ENCODE measurements at places on chromosomes 7 and 10.

- no peak for DNase-seq
Observed at GRCh38 chr10:22821501-22821900, 106.4 kb upstream of the ARMC3 start.

DNA sequence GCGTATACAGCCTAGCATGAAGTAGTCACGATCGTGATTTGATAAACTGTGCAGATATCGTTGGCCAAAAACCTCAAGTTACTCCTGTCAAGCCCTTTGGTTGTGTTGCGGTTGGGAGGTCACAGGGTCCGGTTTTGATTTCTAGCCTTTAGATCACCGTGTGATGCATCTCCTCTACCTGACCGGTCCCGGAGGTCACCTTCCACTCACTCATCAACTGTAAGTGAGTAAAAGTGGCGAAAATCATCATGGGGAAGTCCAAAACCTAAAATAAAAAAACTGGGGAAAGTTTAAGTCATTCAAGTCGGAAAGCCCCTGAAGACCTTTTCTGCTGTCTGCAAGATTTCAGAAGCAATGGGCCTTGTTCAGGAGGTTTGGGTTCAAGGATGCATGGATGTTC is 62.8 kb downstream of the ADARB2 start:
- no peak for DNase-seq

- DNase-seq, result peak; percentile 16
Observed at GRCh38 chr10:17430647-17431355, 23.6 kb downstream of the ST8SIA6 start.

- no peak for DNase-seq
Observed at GRCh38 chr10:110269374-110270318, 35.1 kb downstream of the SMNDC1 start.

GRCh38 chr7:42065942-42066341 is 171.1 kb downstream of the GLI3 start:
- DNase-seq, result no peak

GRCh38 chr7:82156168-82156567 is 287.4 kb downstream of the CACNA2D1 start:
- DNase-seq, result no peak

DNA sequence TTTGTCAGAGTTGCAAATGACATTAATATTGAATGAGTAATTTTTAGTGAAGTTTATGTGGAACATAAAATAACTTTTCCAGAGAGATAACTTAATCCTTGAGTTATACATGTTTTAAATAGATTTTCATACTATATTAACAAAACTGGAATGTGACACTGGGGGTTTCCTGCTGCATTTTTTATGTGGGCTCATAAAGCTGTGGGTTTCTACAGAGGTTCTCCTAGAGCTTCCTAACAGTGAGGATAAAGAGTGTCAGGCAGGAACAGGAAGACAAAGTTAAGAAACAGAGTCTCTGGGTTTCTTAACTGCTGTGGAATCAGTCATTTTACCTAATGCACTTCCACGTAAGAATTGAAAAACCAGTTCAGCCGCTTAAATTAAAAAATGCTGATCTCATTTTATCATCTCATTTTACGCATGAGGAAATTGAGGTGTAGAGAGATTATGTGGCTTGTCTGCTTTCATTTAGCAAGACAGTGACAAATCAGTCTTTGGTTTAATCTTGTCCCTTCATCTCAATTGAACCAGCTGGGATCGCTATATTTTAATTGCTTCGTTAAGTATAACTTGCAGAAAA is 5.0 kb downstream of the CD36 start:
- DNase-seq, result peak; percentile 46

DNA sequence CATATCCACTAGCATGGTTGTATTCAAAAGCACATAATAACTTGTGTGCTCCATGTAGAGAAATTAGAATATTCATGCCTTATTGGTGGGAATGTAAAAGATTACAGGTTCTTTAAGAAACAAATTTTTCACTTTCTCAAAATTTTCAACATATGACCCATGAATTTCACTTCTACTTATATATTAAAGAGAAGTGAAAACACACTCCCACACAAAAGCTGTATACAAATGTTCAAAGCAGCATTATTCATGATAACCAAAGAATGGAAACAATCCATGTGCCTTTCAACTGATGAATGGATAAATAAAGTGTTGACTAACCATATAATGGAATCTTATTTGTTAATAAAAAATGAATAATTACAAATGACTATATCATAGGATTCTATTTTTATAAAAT is 694.5 kb upstream of the PCDH15 start:
- DNase-seq, result no peak

GRCh38 chr10:82680608-82681007 is 805.6 kb downstream of the NRG3 start:
- DNase-seq, result no peak

GRCh38 chr10:7035126-7035761 is 375.6 kb downstream of the SFMBT2 start:
- DNase-seq, result no peak

DNA sequence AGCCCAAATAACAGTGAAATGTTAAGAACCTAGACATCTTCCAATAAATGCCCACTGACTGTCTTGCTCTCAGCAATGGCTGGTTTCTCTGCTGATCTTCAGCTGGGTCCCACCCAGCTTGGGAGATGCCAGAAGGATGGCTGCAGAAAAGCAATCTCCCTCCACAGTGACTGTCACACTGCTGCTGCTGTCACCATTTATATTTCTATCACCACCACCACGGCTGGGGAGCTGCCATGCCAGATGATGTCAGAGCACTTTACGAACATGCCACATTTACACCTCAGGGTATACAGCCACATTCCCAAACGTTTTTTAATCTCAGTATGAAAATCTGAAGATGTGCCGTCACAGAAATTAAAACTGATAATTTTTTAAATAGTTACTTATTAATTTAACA is 29.8 kb upstream of the FRMD4A start:
- DNase-seq, result no peak

DNA sequence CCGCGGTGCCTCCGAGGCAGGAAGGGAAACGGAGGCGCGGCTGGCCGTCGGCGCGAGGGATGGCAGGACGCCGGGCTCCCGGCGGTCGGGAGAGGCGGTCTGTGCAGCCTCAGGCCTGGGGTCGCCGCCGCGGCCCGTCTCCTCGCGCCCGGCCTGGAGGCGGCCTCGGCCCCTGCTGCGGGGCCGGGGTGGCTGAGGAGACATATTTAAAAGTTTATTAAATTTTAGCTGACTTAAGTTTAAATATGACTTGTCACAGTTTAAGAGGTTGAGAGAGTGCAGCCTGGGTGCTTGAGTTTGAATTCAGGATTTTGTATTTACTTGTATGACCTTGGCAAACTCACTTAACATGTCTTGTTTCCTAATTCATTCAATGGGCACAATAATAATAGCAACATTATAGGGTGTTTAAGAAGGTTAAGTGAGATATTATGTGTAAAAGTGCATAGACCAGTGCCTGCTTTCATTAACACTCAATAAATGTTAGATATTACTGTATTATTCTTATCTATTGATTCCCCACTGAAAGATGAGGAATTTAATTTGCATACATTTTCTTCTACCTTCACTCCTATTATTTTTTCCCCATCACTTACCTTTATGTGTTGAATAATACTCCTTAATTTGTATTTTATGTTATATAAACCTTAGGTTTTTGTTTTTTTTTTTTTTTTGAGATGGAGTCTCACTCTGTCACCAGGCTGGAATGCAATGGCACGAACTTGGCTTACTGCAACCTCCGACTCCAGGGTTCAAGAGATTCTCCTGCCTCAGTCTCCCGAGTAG is 718 bp downstream of the DYNC2I1 start:
- no peak for DNase-seq

- DNase-seq, result no peak
Observed at GRCh38 chr10:79342295-79342761, 4.9 kb upstream of the PPIF start.

Measured in foreskin keratinocyte (primary cell).